Muscle of back (tissue), 13 donors: ENCODE measurements at places on chromosomes 6 and 20.

- peak; percentile 8 for DNase-seq
These were observed 118.7 kb downstream of the BMP2 start for GRCh38 chr20:6886065-6886729.

DNA sequence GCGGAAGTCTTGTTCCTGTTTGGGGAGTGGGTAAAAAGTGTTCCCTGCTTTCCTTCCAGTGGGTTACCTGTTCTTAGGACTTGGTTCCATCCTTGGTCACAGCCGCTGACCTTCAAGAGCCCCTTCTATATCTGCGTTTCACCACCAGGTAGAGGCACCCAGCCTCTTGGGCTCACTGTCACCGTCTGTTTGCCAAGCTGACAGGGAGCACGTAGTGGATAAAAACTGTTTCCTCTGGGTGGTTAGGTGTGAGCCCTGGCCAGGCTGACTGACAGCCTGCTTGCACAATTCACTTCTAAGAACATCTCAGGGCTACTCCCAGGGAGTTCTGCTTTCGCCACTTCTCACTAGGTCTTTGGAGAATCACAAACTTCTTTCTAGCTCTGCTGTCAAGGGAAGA, 1.8 kb upstream of the JPH2 start:
- DNase-seq = no peak

DNA sequence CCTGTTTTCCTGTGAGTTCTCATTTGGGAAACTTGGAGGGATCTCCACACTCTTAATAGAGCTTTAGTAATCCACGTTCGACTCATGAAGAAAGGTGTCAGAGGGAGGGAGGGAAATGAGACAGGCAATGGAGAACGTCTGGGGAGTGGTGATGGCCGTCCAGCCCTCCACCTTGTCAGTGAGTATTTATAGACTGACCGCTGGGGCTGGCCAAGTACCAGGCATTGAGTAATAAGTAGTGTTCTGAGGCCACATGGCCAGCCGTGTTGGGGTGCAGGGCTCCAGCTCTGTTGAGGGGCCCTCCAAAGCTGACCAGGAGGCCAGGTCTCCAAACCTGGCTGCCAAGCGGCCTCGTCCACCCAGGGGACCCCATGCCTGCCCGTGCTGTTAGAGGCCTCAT, 11.3 kb upstream of the DSN1 start:
- DNase-seq = no peak

- DNase-seq = no peak
These were observed 72.0 kb downstream of the TTLL2 start for GRCh38 chr6:167396659-167397490.

DNA sequence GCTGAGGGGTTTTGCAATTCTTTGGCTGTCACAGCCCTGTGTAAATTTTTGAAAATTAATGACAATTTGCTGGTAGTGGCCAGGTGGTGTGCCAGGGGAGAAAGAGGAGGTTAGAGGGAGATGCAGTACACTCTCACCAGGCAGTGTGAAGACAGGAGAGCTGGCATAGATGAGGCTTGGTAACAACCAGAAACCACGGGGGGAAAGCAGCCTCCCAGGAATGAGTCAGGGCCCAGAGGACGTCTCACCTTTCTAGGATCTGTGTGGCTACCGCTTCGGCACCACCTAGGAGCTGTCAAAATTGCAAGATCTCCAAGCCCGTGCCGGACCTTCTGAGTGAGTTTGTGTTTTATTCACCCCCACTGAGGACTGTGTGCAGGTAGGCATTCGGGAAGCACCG, 171.4 kb downstream of the PACRG start:
- no peak for DNase-seq

- no peak for DNase-seq
These were observed 91.9 kb downstream of the TAF4 start for GRCh38 chr20:61973515-61974356.

DNA sequence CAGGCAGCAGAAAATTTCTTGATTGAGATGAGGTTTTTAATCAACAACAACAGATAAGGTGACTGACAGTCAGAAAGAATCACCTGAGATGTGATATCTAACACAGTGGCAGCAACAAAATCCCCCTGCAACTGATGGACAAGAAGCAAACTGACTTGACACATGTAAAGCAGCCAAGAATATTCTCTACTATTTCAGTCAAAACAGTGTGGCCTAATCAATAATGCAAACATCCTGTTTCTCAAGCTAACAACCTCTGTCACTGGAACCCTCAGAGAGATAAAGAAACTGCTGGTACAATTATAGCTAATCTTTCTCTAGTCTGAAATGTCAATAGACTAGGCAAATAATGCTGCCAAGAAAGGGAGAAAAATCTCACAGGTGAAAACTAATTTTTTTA, 4.6 kb upstream of the CGA start:
- DNase-seq = no peak

- DNase-seq = no peak
These were observed 71.9 kb upstream of the RREB1 start for GRCh38 chr6:7035837-7036249.

DNA sequence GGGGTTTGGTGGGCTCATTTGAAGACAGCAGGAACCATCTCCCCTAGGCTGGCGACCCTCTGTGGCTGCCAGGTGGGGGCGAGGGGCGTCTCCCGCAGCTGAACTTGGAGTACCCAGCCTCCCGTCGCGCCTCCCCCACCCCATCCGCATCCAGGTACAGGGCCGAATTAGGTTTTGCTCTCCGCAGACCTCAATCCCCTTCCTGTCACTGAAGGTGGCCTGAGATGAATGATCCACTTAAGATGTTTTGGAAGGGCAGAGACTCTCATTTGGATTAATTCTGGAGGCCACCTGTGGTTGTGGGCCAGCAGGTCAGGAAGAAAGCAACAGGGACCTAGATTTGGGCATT, 493 bp downstream of the CD83 start:
- no peak for DNase-seq

GRCh38 chr6:36793296-36793912, 45.8 kb downstream of the CPNE5 start:
- DNase-seq = no peak

DNA sequence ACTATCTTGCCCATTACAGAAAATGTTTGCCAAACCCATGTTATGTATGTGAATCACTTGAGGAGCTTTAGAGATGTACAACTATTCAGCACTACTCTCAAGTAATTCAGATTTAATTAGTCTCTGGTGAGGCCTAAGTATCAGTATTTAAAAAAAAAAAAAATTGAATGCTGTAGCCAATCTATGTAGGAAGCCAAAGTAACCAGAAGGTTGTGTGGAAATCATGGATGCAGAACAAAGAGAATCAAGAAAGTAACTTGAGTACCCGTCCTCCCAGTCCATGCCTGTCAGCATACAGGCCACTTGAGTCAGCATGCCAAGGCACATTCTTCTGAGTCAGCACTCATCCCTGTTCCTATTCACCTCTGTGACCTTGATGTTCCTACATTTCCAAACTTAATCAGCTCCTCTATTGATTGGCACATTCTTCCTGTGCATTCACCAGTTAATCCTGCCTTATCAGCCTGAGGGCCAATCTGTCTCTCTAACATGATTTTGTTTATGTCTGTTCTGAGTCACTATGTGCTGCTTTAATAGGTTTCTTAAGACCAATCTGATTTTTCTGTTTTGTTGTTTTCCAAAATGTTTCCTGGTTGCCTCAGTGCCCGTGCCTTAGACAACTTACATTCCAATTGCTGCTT, 165.6 kb downstream of the KCNQ5 start:
- peak; percentile 57 for DNase-seq

DNA sequence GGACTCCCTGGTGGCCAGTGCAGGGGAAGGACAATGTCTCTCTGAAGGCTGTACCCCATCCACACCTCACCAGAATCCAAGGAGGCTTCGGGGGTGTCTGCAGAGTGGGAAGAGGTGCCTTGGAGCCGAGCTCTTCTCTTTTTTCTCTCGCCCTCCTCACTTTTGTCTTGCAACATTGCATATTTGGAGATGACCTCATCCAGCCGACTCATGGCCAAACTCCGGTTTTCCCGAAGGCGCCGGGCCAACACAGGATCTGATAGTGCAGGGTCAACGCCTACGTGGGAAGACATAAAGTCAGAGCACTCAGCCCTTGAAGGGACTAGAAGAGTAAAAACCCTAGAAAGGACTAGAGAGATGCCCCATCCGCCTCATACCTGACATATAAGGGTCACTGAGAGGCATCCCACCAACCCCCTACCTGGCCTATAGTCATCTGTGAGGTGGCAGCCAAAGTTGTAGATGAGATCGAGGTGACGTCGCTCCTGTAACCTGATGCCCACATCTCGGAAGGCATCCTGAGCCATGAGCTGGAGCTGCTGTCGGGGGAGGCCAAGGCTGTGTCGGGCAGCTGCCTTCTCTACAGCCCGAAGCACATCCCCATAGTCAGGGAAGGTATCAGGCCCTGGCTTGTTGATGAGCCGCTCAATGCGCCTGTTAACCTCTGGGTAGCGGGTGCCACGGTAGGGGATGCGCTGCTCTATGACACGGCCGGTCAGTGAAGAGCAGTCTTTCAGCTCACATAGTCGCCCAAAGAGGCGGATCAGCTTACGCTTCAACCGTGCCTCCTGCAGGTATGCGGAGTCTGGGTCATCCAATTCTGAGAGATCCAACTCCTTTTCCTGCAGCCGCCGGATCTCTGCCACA, 3.0 kb upstream of the ZBTB22 start:
- peak; percentile 16 for DNase-seq

DNA sequence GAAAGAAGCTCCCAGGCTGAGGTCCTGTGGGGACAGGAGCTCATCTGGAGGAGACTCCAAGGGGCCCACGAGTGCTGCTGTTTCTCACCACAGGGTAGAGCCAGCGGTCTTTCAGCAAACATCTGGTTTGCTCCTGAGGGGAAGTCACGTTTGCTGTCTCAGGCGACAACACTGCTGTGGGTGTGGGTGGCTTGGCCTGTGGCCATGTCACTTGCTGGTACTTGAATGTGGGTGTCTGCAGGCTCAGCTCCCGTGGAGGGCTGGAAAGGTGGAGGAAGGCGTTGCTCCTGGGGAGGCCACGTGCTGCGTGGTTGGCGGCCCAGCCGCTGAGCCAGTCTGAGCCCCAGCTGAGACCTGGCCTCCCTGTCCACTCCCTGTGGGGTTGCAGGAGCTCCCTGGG, 52.8 kb upstream of the MPC1 start:
- peak; percentile 46 for DNase-seq

GRCh38 chr6:41840326-41840725, 52.8 kb downstream of the TOMM6 start:
- DNase-seq = no peak

DNA sequence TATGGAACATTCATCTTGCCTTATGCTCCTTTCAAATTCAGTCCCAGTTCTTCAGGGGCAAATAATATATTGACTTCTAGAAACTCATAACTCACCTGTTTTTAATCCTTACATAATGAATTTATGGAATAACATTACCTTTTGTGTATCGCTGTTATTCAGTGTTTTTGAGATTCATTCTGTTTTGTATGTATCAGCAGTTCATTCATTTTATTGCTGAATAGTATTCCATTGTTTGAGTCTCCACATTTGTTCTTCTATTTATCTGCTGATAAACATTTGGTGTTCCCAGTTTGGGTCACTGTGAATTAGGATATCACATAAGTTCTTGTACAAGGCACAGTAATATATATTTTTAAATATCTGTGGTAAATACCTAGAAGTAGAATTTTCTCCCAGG, 5.1 kb downstream of the SEMG2 start:
- no peak for DNase-seq

DNA sequence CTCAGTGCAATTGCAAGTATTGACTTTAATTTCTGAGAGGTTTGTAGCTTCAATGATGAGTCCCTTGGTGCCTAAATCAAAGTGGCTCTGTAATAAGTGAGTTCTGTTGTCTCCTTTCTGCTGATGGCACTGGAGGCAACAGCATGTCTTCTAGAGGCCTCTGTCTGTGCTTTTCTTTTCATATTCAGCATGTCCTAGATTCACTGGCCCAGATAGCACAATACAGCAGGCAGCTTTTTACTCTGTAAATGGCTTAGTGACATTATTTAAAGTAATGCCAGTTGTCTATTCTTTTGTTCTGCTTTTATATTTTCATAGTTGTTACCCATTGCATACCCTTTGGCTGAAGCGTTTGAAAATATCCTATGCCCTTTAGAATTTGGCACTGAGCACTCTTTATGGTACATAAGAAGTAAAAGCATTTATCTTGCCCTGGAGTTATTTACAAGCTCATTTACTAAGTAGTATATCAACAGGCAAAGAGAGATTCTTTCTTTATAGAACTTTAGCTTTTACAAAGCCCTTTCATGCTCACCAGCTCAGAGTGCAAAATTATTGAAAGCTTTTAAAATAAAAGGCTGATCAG, 271.5 kb upstream of the KCNQ5 start:
- DNase-seq = no peak

GRCh38 chr6:134936931-134937330, 13.0 kb downstream of the ALDH8A1 start:
- DNase-seq = peak; percentile 74

DNA sequence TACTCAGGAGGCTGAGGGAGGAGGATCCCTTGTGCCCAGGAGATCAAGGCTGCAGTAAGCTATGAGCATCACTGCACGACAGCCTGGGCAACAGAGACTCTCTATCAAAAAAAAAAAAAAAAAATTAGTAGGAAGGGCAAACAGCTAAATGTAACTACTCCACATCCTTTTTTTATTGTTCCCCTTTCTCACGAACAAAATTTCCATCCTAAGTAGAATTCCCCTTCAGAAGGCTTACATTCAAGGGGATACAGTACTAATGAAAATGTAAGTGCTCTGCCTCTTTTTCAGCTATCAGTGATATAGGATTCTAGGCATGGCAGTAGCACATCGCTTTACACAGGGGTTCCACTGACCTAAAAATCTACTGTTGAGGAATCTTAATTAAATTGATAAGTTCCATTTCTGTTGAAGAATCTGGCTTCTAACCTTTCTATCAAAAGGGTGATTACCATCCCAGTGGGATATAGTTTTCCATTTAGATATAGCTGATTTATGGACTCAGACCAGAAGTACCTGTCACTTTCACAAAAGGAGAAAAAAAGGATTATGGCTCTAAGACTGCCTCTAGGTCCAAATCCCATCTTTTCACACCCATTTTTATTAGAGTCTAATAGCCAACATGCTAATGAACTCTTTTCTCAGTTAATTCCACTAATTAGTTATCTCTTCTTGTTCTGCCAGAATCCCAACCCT, 2.6 kb downstream of the B4GALT5 start:
- no peak for DNase-seq

DNA sequence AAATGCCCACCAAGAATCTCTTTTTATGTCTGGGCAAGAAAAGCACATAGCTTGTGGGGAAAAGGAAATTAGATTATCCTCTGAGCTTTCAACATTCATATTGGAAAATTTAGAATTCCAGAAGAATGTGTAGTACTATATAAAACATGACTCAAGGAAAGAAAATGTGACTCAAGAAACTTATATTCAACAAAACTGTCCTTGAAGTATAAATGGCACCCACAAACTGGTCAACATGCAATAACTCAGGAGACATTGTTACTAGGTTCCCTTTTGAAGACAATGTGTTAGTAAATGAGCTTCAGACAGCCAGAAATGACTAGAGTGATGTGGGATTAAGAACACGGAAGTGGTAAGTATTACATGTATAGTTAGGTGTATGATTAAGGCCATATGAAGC, 26.1 kb upstream of the TINAG start:
- no peak for DNase-seq

- no peak for DNase-seq
These were observed 135.7 kb downstream of the ALDH8A1 start for GRCh38 chr6:134814076-134814695.

DNA sequence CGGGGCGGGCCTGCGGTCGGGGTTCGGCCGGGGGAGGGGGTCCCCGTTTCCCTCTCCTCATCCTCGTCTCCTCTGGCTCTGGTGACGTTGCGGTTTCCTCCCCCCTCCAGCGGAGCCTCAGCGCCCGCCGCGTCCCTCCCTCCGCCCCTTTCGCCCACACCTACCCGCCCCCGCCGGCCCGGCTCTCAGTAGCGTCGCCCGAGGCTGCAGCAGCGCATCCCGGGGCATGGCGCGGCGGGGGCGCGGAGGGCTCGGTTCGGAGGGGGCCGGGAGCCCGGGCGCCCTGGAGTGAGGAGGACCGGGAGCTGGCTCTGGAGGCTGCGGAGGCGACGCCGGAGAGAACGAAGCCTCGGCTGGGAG, at the start of gene DSE:
TSS of gene DSE (plus strand) at position 188 of the 360 bp plus-strand sequence. CDS start 28,304 bp downstream, outside the sequence.
- no peak for DNase-seq
